Natural killer cell (primary cell): ENCODE measurements at places on chromosomes 3 and 15. TPM values are rescaled to one million over a fixed set of nuclear protein-coding genes. Genes with fewer than 3 reads are reported as not detected.

Gene SI
- total RNA-seq, result not detected

- peaks cover 2% of the 10 kb centered on the region for H3K27me3 ChIP-seq
- no peaks in the 10 kb centered on the region for H3K36me3 ChIP-seq
- no peak overlapping the region for H3K4me3 ChIP-seq
- DNase-seq, result no peak
- no peak overlapping the region for H3K27ac ChIP-seq
- H3K4me1 ChIP-seq, result no peaks in the 10 kb centered on the region
Measured at GRCh38 chr15:26773067-26773877, 406 bp upstream of the GABRB3 start.

DNA sequence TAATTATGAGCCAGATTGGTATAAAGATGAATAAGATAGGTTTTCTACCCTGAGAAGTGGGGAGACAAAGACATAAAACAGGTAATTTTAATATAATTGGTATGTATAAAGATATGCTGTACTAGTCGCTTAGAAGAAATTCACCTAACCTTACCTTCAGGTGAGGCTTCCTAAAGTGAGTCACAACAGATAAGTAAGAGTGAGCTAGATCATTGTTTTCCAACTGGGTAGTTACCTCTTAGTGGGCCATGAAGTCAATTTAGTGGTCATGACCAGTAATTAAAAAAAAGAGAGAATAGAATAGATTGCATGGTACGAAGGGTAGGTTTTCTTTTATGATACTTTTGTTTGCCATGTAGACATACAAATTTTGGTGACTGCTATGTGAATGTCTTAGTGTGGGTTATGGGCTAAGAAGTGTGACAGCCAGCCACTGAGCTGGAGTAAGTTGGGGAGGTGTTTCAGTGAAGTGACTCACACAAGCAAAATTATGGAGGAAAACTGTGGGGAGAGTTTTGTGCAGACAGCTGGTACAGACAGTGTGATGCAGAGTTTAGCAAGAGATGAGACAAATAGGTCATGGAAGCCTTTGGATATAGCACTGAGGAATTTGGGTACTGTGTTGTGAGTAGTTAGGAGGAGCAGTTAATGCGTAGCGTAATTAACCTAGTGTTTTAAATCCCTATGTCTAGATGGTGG is 8.2 kb downstream of the TRNT1 start:
- DNase-seq, result no peak
- H3K4me3 ChIP-seq, result no peak overlapping the region
- no peaks in the 10 kb centered on the region for H3K4me1 ChIP-seq

DNA sequence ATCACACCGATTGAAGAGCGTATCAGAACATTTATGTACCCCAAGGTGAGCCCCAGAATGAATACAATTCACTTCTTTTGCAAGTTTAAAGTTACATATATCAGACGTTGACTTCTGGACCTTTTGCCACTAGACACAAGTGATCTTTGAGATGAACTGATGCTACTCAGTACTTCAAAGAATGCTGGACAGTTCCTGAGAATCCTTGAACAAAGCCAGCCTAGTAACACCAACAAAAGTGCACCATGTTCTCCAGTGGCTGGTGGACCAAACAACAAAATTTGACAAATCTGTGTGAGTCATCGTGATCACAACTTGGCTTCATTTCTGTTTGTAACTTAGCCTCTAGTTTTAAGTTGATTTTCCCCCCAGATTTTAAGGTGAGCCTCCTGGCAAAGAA is 355.7 kb downstream of the SOX2 start:
- H3K27ac ChIP-seq, result no peak overlapping the region
- H3K4me1 ChIP-seq, result no peaks in the 10 kb centered on the region
- H3K4me3 ChIP-seq, result no peak overlapping the region
- DNase-seq, result no peak
- H3K27me3 ChIP-seq, result no peaks in the 10 kb centered on the region

- no peaks in the 10 kb centered on the region for H3K36me3 ChIP-seq
- no peak for DNase-seq
- no peak overlapping the region for H3K27ac ChIP-seq
- H3K4me1 ChIP-seq, result no peaks in the 10 kb centered on the region
- no peaks in the 10 kb centered on the region for H3K27me3 ChIP-seq
- no peak overlapping the region for H3K4me3 ChIP-seq
Measured at GRCh38 chr15:47685141-47685870, 32.0 kb upstream of the SEMA6D start.
